ENCODE measurements at places on chromosomes 11 and 22.

DNA sequence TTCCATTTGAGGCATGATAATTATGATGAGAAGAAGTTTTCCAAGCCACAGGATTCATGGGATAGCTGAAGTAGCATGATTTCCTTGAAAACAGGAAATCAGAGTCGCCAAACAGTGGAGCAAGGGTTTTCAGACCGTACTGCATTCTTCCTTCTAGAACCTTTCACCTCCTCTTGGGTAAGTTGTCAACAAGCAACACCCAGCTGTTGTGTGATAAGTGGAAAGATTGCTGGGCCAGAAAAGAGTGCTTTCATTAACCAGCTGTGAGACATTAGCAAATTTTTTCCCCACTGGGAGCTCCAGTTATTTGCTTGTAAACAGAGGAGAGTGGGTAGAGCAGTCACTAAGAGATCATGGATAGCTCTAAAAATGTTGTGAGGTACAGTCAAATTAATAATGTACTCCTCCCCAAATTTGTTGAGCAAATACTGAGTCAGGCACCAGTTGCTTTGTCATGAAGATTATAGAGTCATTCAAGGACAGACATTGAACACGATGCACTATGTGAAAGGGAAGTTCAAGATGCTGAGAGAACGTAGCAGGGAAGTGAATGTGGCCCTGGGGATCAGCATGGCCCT, 11.7 kb upstream of the MPEG1 start:
- DNase-seq, result no peak

DNA sequence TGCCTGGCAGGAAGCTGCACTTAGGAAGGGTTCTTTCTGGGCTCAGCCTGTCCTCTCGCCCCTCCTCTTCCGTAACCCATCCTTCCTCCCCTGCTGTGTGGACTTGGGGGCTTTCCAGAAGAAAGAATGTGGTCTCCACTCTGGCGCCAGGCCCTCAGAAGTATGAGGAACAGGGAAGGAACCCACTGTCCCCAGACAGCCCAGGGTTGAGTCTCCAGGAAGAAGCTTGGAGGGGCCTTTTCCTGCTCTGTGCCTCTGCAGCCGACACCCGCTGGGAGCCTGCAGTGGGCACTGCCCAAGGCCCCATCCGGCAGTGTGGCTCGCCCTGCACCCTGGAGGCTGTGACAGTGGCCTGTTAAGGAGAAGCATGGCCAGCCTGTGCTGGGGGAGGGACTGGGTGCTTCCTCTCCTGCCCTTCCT, 112.6 kb downstream of the ST3GAL4 start:
- DNase-seq, result no peak

DNA sequence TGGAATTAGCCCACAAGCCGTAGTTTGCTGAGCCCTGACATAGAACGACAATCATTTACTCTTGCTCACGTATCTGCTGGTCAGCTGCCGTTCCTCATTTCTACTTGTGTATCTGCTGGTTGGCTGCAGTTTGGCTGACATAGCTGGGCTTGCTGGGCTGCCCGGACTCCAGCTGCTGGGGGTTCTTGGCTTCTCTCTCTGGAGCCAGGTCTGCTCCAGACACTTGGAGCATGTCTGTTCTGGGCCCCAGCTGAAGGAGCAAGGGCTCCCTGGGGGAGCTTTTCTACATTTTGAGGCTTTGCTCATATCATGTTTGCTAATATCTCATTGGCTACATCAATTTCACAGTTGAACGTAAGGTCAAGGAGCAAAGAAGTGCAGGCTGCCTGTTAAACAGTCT, 47.3 kb downstream of the PRDM11 start:
- DNase-seq, result no peak

- DNase-seq, result no peak
Observed at GRCh38 chr11:41716862-41717261, 257.4 kb upstream of the LRRC4C start.

GRCh38 chr11:12200991-12201985, 90.9 kb downstream of the MICAL2 start:
- no peak for DNase-seq

DNA sequence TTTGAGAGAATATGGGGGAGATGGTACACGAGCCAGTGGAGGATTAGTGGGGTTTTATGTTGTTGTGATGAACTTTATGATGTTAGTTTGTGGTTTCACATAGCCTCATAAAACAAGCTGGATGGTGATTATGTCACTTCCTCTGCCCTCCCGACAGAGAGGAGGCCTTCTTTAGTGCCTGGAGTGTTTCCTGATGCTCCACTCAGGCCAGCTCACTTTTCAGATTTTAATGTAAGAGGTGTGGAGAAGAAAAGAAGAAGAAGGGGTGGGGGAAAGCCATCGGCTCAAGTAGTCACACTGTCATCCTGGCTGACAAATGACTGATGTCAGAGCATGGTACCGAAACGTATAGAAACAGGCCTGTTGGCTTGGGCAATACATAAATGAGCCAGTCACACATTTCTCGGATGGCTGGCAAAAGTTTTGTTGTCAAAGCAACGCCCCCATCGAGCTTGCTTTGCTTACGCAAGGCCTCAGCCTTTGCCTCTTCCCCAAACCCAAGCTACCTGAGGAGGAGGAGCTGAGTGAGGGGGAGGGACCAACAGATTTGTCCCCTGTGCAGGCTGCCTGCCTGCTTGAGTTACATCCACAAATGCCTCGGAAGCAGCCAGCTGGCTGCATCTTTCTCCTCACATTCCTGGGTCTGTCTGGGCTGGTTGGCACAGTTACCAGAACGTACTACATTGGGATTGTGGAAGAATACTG, at the start of gene HEPHL1:
Gene HEPHL1 (plus strand): TSS at position 578 of the 705 bp plus-strand sequence. CDS start 15 bp downstream, at position 593.
- DNase-seq, result no peak

- DNase-seq, result no peak
Observed at GRCh38 chr11:44589301-44589700, 23.8 kb downstream of the CD82 start.

- DNase-seq, result no peak
Observed at GRCh38 chr11:22190827-22191463, 1.9 kb upstream of the ANO5 start.

- DNase-seq, result no peak
Observed at GRCh38 chr11:128965485-128965884, 22.8 kb upstream of the TP53AIP1 start.

DNA sequence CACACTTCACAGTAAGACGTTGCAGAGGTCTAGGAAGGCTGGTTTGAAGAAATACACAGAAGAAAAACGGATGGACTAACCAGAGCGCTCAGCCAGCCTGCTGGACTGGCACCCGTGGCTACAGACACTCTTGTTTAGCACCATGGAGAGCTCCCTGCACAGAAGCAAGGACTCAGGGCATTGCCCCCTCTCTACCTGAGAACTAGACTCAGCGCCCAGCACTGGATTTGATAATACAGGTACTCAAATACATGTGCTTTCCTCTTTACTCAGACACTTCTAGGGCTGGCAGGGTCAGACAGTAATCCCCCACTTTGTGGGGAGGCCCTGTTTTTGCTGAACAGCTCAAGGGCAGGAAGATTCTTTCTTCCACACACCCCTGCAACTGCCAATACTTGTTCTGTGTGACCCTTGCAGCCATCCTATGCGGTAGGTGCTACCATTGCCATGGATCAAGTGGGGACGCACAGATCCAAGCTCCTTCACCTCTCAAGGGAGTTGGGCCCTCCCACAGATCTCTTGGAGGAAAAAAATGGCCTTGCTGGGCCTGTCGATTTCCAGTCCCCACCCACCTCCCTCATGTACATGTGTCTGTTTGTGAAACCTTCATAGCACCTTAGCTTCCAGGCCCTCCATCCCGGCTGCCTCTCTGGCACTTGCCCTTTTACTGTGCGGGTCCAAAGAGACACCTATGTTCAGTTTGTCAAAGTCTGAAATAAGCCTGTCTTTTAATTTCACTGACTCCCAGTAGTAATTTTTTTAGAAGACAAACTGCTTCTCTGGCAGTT, 5.1 kb upstream of the P2RX6 start:
- peak; percentile 81 for DNase-seq

Data from small intestine (tissue), 16 donors.